KG1 (cell line): ENCODE measurements at places on chromosomes 3 and 15.

- no peak for DNase-seq
Observed at GRCh38 chr15:82972990-82973389, 13.0 kb upstream of the RAMAC start.

GRCh38 chr3:13110678-13111116, 37.5 kb upstream of the IQSEC1 start:
- no peak for DNase-seq

DNA sequence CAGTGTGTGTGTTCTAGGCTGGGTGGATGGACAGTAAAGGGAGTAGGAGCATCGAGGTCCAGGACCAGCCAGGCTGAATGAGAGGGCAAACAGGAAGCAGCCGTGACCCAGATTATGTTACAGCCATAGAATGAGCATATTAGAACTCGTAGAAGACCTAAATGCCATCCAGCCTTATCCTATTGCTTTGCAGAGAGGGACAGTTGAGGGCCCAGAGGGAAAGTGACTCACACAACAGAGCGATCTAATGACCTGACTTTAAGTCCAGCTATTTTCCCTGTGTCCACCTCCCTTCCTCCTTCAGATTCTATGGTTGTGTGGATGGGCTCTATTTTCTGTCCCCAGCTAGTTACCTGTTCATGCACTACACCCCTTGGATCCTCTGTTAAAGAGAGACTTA, 634.1 kb upstream of the TBL1XR1 start:
- no peak for DNase-seq

DNA sequence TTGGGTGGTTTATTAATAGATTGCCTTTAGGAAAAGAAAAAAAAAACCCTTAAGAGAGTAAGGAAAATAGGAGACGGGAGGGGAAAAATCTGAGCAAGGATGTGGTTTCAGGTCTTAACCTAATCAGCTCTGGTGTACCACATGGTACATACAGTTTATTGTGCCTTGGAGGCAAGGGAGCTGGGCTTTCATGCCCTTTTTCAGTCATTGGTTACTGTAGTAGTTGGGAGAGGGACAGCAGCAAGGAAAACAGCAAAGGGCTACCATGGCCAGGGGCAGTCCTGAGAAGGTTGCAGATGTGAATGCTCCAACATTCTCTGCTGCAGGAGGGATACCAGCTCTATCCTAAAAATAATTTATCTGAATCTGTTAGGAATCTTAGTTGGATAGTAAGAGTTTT, 5.9 kb downstream of the CMC1 start:
- DNase-seq, result no peak

GRCh38 chr3:107524326-107524840, 1.6 kb downstream of the BBX start:
- DNase-seq, result no peak

DNA sequence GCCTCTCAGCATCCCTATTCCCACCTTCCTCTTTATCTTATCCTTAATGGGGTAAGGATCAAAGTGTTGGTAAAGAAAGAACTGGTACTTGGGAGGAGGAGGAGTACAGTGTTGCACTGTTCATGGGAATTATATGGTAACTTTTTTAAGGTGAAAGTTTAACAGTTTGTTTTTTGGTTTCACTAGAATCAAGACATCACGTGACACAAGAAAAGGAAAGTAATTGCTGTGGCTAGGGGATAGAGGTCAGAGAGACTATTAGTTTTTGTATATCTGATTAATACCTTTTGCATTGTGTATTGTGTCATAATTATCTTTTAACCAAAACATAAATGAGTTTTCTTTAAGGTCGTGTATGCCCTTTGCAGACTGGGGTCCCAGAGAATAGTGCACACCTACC, 23.5 kb upstream of the SLC24A5 start:
- DNase-seq, result no peak
